Effector memory CD8-positive, alpha-beta T cell (primary cell): ENCODE measurements at places on chromosomes 2 and 18.
A peak's percentile ranks its signal among the peaks of the same experiment; 100 is the strongest.

DNA sequence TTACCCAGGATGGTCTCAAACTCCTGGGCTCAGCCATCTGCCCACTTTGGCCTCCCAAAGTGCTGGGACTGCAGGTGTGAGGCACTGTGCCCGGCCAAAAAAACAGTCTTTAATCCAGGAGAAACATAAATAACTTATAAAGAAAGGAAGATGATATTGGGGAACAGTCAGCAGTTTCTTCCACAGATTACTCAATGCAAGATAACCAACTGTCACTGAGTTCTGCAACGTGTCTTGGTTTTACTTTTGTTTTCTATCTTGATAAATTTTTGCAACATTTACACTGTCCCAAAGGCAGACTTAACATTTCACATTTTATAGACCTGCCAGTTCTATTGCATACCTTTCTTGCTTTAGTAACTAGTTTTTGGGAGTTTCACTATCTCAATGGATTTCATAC lies 71.1 kb downstream of the ANKRD44 start:
- no peak for DNase-seq
- H3K4me3 ChIP-seq = peak overlapping the region; percentile 69
- H3K36me3 ChIP-seq = peaks cover 34% of the 10 kb centered on the region
- H3K4me1 ChIP-seq = peaks cover 71% of the 10 kb centered on the region
- H3K27ac ChIP-seq = peak overlapping the region; percentile 94

DNA sequence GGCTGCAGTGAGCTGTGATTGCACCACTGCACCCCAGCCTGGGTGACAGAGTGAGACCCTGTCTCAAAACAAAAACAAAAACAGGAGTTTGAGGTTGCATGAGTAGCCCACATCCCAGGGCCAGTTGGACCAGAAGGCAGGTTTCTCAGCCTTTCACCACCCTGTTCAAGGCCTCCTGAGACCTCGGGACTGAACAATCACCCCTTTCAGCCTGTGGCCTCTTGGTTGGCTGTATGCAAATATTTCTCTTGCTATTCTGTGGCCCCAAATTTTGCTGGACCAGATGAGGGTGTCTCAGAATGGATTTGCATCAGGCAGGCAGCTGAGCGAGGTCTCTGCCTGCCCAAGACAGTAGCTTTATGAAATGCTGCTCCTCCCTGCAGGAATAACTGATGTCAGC lies 56.9 kb downstream of the DPYSL5 start:
- H3K4me1 ChIP-seq = no peaks in the 10 kb centered on the region
- H3K4me3 ChIP-seq = no peak overlapping the region
- DNase-seq = no peak
- peaks cover 4% of the 10 kb centered on the region for H3K36me3 ChIP-seq
- peaks cover 22% of the 10 kb centered on the region for H3K27me3 ChIP-seq

DNA sequence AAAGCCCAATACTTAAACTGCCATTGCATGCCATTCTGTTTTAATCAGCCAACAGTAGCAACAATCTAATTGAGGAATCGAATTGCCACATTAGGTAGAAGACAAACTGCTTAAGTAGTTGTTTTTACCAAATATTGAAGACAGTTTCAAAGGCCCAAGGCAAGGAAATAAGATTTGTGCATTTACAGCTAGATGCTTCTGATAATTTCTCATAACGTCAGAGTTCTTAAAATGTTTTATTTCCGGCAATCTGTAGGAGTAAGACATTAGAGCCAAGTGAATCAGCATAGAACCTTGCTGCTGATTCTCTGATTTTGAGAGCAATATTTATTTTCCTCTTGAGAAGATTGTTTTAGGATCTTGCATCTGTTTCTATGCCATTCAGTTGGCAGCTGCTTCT lies 174.3 kb downstream of the RBM43 start:
- peaks cover 12% of the 10 kb centered on the region for H3K27me3 ChIP-seq
- no peak overlapping the region for H3K27ac ChIP-seq
- DNase-seq = no peak
- no peak overlapping the region for H3K4me3 ChIP-seq
- H3K36me3 ChIP-seq = no peaks in the 10 kb centered on the region

GRCh38 chr2:192828947-192829346 lies 634.2 kb upstream of the TMEFF2 start:
- H3K27ac ChIP-seq = no peak overlapping the region
- no peaks in the 10 kb centered on the region for H3K27me3 ChIP-seq
- H3K36me3 ChIP-seq = no peaks in the 10 kb centered on the region
- H3K4me1 ChIP-seq = no peaks in the 10 kb centered on the region

- H3K27ac ChIP-seq = no peak overlapping the region
- peaks cover 2% of the 10 kb centered on the region for H3K36me3 ChIP-seq
- H3K27me3 ChIP-seq = no peaks in the 10 kb centered on the region
- DNase-seq = no peak
Observed at GRCh38 chr18:52046842-52047241, 293.2 kb upstream of the DCC start.

- no peak for DNase-seq
- H3K27ac ChIP-seq = no peak overlapping the region
- H3K4me3 ChIP-seq = no peak overlapping the region
Observed at GRCh38 chr2:112622528-112622849, 23.2 kb upstream of the SLC20A1 start.

- peaks cover 22% of the 10 kb centered on the region for H3K27me3 ChIP-seq
- no peak for DNase-seq
- no peaks in the 10 kb centered on the region for H3K36me3 ChIP-seq
- H3K4me3 ChIP-seq = no peak overlapping the region
- no peak overlapping the region for H3K27ac ChIP-seq
Observed at GRCh38 chr18:58501066-58501896, 127.6 kb downstream of the ALPK2 start.

DNA sequence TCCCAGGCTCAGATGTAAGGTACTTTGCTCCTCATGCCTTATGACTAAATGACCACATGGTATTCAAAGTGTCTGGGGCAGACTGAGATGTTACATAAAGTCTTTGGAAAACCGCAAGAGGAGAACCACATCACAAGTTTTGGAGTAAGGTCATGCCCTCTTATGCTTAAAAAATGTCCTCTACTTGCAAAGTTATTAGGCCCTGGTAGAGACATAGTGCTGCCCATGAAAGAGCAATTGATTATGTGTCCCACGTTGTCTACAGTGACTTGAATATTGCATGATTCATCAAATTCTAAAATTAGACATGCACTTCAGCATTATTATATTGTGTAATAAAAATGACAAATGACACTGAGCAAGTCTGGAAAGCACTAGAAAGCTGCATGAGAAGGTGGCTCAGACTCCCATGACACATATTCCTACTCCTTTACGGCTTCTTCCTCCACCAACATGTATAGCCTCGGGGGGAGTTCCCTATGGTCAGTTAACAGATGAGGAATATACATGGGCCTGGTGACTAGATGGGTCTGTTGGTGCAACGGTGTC lies 602.6 kb upstream of the VRK2 start:
- no peaks in the 10 kb centered on the region for H3K4me1 ChIP-seq
- no peaks in the 10 kb centered on the region for H3K36me3 ChIP-seq
- no peak overlapping the region for H3K27ac ChIP-seq
- H3K4me3 ChIP-seq = no peak overlapping the region
- DNase-seq = no peak

DNA sequence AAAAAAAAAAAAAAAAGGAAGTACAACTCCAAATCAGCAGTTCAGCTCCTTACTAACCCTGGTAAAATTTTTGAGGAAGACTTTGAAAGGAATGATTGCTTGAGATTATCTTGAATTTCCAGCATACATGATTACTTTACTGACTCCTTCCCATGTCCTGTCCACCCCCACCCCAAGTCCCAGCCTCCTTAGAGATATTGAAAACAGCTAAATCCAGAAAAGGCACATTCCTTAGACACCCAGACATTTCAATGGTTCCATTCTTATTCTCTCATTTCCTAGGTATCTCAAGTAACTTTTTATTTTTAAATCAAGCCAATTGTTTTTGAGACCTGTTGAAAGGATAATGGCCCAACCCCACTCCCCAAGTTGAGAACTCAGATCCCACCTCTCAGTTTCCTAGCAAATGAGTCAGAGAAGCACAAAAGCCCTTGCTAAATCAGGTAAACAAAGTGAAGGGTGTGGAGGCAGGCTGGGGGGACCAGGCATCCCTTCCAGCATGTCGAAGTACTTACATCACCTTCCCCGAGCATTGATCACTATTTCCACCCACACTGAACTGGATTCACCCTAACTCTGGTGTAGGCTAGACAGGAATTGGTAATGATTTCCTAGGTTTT lies 95.4 kb upstream of the FZD7 start:
- no peak overlapping the region for H3K27ac ChIP-seq
- DNase-seq = no peak
- no peak overlapping the region for H3K4me3 ChIP-seq
- peaks cover 56% of the 10 kb centered on the region for H3K27me3 ChIP-seq
- H3K4me1 ChIP-seq = no peaks in the 10 kb centered on the region
- H3K36me3 ChIP-seq = peaks cover 3% of the 10 kb centered on the region

GRCh38 chr2:10655074-10655473 lies 34.7 kb downstream of the NOL10 start:
- H3K36me3 ChIP-seq = peaks cover 74% of the 10 kb centered on the region
- no peak overlapping the region for H3K4me3 ChIP-seq
- H3K4me1 ChIP-seq = peaks cover 11% of the 10 kb centered on the region
- H3K27ac ChIP-seq = peak overlapping the region; percentile 47

DNA sequence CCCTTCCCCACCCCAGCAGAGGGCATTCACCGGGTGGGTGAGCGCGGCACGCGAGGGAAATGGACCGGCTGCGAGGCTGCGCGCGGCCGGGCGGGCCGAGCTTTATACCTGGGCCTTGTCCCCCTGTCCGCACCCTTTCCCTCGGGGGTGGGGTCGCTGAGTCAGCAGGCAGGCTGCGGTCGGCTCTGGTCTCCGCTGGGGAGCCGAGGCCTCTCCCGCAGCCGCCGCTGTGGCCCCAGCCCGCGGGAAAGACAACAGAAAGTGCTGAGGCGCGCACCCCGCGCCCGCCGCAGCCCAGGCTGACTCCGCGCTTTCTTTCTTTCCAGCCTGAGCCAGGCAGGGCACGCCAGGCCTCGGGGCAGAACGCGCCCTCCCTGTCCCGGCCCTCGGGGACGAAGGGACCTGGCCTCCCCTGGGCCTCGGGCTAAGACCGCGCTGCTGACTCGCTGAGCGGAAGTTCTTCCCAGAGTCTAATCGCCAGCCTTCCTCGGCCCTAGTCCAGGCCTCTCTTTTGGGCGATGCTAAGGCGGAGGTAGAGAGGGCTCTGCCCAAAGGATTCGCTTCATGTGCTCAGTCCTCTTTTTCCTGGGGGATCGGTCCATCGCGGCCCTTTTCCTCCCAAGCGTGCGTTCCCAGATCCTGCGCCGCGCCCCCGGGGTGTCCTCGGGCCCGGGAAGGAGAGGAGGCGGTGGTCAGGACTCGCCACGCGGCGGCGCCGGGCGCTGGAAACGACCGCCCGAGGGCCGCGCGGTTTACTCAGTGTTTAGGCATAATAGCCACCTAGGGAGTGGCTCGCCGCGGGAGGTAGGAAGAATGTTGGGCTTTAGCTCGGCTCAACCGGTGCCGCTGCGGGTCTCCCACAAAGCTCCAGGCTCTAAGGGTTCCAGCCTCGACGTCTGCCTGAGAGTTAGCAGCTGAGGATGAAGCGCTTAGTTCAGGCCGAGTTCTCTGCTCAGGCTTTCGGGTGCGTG lies at the start of gene CRYBA2:
Gene CRYBA2, minus strand, starts transcription at position 78 of the 971 bp plus-strand sequence. CDS start 246 bp downstream, outside the sequence.
- H3K27ac ChIP-seq = no peak within 1 kb of the TSS
- no peak for DNase-seq
- H3K27me3 ChIP-seq = peaks cover 98% of the 10 kb centered on the region
- no peak within 1 kb of the TSS for H3K4me3 ChIP-seq
- no peaks in the 10 kb centered on the region for H3K36me3 ChIP-seq
- H3K4me1 ChIP-seq = peaks cover 9% of the 10 kb centered on the region

- no peak for DNase-seq
- peaks cover 10% of the 10 kb centered on the region for H3K27me3 ChIP-seq
- H3K27ac ChIP-seq = no peak overlapping the region
- no peaks in the 10 kb centered on the region for H3K36me3 ChIP-seq
Observed at GRCh38 chr18:61690418-61691138, 202.2 kb downstream of the RNF152 start.

DNA sequence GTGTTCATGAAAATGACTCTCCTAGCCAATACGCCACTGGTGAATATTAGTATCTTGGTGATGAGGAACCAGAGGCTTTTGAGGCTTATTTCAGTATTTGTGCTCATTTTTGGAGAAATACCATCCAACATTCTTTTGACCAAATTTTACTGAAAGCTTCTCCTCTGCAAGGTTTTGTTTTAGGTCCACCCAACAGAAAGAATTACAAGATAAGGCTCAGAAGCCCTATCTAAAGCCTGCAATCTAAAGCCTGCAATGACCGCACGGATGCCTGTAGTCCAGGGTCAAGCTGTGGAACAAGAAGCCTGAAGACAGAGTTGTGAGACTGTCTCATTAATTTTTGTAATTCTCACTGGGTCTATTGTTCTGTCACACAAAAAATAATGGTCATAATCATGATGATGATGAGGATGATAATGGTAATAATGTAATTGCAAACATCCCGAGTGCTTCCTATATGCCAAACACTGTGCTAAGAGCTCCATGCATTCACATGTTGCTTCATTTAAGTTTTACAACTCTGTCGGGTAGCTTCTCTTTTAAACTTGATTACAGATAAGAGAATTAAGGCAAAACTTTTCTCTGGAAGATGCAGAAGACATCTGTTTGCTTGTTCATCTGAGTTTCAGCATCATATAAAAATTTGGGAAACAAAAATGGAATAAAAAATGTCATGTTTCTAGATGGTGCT lies 33.2 kb upstream of the NCOA1 start:
- no peaks in the 10 kb centered on the region for H3K27me3 ChIP-seq
- peaks cover 6% of the 10 kb centered on the region for H3K4me1 ChIP-seq
- no peak overlapping the region for H3K4me3 ChIP-seq

DNA sequence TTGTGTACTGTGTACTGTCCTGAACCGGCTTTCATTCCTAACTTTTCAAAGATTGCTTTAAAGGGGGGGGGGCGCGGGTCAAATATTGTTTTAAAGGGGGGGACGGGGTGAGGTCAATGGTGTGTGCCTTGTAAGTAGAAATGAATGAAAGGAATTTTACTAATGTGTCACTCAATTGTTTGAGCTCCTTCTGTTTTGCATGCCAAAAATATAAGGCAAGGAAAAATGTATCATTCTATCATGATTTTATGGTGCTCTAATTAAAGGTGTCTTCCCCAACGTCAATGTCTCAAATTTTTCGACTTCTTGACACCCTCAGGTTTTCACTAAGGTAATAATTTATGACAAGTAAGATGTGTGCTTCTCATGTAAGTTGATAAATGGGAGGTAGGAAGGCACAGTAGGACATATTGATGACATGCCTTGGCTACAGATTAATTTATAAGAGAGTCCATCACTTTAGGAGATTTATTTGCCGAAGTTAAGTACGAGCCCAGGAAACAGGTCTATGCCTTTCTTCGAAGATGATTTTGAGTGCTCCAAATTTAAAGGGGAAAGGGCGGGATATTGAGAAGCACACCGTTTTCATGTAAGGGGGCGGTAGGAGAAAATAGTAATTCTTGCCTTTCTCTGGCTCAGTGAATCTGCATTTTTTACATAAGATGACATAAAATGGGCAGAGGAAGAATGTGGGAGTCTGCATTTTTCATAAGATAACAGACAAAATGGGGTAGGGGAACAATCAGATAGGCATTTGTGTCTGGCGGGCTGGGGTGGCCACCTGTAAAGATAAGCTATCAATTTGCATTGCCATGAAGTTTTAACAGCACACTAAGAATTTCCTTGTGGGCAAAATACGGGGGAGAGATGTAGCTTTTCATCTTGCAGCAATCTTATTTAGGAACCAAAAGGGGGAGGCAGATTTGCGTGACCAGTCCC lies 1.2 kb upstream of the TRAPPC8 start:
- peaks cover 27% of the 10 kb centered on the region for H3K4me1 ChIP-seq
- H3K4me3 ChIP-seq = peak overlapping the region; percentile 99
- peaks cover 17% of the 10 kb centered on the region for H3K36me3 ChIP-seq
